Stimulated activated CD4-positive, alpha-beta T cell treated with anti-CD3 and anti-CD28 coated beads, TNF-alpha, amount 100 ng/mL, for 1 hour (primary cell): ENCODE measurements at places on chromosomes 3 and 15.

GRCh38 chr3:104909198-104909597, 457.5 kb upstream of the ALCAM start:
- DNase-seq, result no peak

DNA sequence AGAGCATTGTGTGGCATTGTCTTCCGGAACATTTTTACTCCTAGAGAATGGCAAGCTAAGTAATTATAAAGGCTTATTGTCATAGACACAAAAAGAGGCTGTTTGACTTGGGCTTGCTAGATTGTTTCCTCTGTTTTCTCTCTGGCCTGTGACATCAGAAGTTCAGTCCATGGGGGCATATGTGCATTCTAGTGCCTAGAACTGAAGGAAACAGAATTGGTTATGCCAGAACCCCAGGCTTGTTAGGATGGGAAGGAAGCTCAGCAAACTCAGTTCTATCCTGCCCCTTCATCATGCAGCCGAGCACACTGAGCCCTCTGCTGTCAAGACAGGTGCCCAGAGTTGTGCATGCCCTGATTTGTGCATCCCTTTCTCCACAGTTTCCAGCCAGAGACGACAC, 131.3 kb downstream of the PDE8A start:
- no peak for DNase-seq

DNA sequence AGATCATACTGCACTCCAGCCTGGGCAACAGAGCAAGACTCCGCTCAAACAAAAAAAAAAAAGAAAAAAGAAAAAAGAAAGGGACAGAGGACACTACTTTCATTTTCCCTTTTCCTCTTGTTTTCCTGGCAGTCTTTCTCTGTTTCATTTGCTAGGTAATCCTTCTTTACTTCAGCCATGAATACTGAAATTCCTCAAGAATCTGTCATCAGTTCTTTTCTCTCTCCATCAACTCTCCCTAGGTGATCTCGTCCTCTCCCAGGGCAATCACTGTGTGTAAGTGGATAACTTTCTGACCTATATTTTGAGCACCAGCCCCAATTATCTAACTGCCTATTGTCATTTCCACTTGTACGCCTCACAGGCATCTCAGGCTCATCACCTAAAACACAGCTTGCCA, 51.5 kb downstream of the TTC23 start:
- no peak for DNase-seq

GRCh38 chr15:55789066-55789660, 46.2 kb upstream of the PRTG start:
- peak; percentile 16 for DNase-seq

DNA sequence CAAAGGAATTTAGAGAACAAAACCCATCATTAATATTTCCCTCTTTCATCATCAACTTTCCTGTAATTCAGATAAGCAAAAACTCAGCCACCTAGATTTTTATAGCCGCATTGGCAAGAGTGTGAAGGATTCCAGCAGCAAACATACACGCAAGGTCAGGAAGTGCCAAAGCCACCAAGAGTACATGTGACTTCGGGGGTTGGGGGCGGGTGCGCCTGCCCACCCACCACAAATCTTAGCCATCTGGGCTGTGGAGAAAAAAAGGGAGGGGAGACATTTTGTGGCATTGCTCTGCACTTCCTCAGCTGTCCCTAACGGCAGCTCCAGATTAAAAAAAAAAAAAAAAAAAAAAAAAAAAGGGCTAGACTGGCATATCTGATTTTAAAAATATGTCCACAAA, 148.4 kb downstream of the TNIK start:
- DNase-seq, result no peak

DNA sequence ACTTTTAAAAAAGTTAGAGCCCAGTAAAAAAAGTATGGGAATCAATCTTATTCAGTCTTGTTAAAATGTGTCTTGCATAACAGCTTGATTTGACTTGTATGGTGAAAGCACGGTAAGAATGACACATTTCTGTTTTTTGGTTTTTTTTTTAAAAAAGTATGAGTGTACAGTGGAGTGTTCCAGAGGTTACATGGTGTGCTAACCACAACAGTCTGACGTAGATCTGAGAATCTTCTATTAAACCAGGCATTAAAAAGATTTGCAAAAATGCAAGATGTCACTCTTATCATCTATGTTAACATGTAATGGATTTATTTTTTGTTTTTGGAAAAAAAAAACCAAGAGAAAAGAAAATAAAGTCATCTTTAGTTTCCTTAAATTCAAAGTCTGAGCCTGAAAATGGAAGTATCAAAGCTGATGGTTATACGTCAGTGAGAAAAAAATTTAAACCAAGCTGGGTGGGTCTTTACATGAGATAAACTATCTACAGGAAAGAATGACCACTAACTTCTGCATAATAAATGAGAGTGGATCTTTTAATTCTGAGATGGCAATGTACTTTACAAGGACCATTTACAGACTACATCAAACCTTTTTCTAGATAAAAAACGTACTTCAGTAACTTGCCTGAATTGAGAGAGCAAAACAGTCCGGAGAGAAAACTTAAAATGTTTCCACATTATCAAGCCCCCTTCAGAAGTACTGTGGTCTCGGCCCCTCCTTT, 1.6 kb downstream of the GABPB1 start:
- DNase-seq, result no peak

GRCh38 chr15:57440799-57441198, 64.5 kb downstream of the CGNL1 start:
- DNase-seq, result no peak

GRCh38 chr15:85073556-85074194, 92.0 kb downstream of the PDE8A start:
- DNase-seq, result no peak

- no peak for DNase-seq
Observed at GRCh38 chr3:9743548-9743947, 6.2 kb upstream of the OGG1 start.

DNA sequence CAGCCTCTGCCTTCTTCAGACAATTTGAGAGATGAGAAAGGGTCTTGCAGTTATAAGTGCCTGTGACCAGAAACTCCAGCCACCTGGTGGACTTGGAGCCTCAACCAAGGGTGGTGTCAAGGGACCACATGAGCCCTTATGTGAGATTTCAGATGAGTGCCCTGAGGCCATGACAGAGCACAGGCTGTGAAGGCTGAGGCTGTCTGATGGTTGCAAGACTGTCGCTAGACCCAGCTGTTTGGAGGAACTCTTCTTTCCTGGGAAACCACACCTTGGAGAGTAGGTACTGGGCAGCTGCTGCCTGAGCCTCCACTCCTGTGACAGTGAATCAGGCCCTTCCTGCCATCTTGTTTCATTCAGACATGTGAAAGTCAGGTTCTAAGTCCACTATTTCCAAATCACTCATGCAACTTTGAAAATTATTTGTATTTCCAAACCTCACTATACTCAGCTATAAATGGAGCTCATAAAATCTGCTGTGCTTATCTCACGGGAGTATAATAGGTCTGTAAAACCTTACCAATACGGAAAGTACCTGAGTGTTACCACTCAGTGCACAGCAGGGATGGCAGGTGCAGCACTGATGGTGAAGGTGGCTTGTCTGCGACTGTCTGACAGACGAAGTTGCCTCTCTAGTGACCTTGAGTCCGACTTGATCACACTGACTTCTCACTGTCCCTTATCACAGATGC, 99.4 kb downstream of the RPL39L start:
- no peak for DNase-seq

DNA sequence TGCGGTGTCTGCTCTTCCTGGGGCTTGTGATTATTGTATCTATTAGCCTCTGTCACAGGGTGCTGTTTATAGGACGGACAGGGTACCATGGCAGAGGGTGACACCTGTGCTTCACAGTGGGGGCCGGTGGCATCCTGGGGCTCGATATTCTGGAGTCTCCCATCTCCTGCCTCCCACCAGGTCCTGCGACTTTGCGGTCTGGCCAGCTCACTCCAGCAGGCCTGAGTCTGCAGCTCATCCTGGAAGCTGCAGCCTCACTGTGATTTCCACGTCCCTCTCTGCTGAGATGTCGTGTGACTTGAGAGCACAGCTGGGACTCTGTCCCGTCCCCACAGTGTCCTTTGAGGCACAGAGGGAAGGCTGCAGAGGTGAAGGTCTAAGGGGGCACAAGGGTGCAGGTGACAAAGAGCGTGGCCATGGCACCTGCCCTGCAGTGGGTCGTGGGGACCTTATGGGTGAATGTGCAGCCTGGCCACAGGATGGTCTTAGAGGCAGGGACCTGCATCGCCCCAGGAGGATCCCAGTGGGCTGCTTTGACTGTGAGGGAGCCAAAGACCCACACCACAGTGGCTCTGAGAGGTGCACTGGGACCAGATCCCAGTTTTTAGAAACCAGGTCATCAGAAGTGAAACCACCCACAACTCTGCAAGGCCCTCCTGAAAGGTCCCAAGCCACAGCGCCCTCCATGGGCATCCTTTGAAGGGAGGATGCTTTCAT, 172.8 kb downstream of the KLF13 start:
- no peak for DNase-seq

DNA sequence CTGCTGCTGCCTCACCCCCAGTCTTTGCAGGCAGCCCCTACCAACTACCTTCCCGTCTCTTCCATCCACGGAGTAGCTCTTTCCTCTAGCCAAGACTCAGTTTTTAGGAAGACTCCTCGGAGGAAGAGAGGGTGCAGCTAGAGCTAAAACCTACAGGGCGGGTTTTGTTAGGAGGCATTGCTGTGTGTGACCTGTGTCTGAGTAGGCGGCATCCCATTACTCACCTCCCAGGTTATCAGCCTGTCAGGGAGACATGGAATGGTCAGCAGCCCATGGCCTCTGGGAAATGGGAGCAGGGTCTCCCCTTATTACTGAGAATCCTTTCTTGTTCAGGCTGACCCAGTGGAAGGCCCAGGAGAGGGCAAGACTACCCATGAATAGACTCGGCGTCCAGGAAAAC, 43.8 kb upstream of the FGD5 start:
- no peak for DNase-seq
